ENCODE measurements at places on chromosomes 12 and 14.

DNA sequence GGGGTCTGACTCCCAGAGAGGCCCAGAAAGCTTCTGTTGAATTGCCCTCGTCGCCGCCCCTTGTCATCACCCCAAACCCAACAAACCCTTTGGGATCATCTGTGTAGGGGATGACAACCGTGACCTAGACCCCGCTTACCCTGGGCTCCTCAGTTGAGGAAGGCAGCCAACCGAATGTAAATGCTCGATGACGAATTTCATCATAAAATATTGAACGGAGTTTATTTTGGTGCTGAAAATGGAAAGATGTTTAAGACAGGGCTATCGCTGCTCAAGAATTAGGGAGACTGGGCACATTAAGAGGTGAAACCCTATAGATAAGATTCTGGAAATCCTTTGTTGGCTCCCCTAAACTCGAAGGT, 512 bp downstream of the ACTR10 start:
- no peak for DNase-seq

GRCh38 chr14:99757331-99758070, 35.7 kb upstream of the EML1 start:
- DNase-seq, result no peak

GRCh38 chr12:44154128-44154527, 318.2 kb downstream of the TMEM117 start:
- DNase-seq, result no peak

DNA sequence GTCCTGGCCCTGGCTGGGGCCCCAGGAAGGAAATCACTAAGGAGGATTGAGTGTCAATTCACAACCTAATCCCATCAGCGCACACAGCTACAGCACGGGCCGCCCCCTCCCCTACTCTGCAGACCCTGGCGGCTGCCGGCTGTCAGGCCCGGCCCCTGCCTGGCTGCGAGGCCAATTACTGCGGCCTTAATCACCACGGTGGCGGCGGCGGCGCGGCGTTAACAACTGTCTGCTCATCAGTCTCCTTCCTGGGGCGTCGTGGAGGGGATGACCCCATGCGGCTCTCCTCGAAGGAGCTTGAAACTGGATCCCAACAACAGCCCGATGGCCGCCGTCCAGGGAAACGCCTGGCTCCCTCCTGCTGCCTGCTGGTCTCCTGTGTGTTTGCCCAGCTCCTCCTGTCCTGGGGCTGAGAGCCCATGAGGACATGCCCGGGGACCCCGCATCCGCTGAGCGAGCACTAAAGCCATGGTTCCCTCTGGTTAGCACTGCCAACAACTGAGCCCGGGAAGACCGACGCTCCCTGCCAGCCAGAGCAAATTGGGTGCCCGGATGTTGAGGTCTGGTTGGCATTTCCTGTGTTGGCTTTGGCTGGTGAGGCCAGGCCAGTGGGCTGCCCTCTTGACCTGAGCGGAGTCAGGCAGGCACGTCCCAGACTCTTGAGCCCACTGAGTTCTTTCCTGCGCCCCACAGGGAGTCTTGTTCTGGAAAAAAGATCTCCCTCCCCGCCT, 21.8 kb upstream of the EIF2B2 start:
- no peak for DNase-seq

All from GM18507 (cell line).